ENCODE measurements at places on chromosomes 6 and 20. TPM values are rescaled to one million over a fixed set of nuclear protein-coding genes. Genes with fewer than 3 reads are reported as not detected.

IL17F gene
- total RNA-seq: 0.48 TPM

PTGIS gene
- not detected for total RNA-seq

- H3K36me3 ChIP-seq: no peaks in the 10 kb centered on the region
- no peaks in the 10 kb centered on the region for H3K27me3 ChIP-seq
- H3K27ac ChIP-seq: no peak overlapping the region
- no peak for DNase-seq
- H3K4me3 ChIP-seq: peak overlapping the region; percentile 13
Observed at GRCh38 chr6:56851074-56851473, 103.8 kb upstream of the BEND6 start.

- peak overlapping the region; percentile 94 for H3K27ac ChIP-seq
- H3K27me3 ChIP-seq: no peaks in the 10 kb centered on the region
- peak overlapping the region; percentile 87 for H3K4me3 ChIP-seq
- DNase-seq: no peak
Observed at GRCh38 chr6:106629859-106630163, 433 bp downstream of the QRSL1 start.

DNA sequence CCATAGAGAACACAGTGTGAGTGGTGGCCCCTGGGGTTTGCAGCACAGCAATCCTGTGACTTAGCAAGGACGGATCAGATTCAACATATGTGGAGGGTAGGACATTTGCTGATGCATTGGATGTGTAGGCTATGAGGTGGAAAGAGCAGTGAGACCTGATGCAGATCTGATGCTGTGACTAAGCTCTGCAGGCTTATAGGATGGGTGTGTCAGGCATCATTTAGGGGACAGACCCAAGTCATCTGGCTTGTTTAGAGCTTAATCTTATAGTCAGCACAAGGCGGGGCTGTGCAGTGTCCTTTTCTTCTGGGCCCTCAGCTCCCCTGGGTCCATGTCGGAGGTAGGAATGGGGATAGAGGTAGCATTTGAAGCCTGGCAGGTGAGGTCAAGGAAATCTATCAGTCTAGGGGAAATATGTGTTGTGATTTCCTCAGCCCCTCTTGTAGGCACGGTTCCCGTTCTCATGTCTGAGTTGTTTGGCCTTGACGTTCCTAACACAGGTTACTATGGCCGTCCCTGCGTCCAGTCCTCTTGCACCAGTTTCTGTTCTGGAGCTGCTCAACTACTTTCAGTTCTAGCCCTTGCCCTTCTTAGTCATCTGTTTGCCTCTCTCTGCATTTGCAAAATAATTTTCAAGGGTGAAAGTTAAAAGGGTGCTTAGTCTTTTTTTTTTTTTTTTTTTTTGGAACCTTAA, 15.6 kb upstream of the MAPRE1 start:
- H3K4me3 ChIP-seq: no peak overlapping the region
- DNase-seq: no peak
- no peak overlapping the region for H3K27ac ChIP-seq
- no peaks in the 10 kb centered on the region for H3K36me3 ChIP-seq

Measured in naive thymus-derived CD4-positive, alpha-beta T cell (primary cell).